ENCODE measurements at places on chromosomes 5 and 9.

DNA sequence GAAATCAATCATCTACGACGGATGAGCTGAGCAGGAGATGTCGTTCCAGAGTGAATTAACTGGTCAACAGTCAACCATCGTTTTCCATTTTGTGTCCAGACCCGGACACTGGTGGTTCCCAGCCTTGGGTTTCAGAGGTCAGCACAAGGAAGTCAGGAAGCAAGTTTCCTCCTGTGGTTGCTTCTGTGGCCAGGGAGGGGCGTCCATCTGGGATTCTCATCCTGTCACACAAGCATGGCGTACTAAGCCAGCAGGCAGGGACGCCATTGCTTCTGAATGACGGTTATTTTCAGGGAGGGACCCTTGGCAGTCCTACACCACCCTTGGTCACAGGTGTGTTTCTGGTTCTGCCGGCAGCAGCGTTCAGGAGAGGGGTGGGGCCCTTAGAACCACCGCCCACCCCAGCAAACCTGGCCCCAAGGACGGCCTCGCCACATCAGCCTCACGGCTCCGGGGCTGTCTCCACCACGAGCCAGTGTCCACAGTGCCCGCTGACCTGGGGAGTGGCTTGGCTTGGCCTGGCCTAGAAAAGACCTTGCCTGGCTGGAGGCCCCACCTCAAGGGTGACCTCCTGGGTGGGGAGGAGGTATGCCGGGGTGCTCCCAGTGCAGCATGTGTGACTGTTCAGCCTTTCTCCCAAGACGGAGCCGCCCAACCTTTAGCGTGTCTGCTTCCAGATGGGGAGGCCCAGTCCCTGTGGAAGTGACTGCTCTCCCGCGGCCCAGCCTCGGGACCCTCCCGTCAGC, 25.2 kb downstream of the NDUFS6 start:
- H3K4me1 ChIP-seq = no peaks in the 10 kb centered on the region
- no peak overlapping the region for H3K27ac ChIP-seq
- no peak for DNase-seq
- no peaks in the 10 kb centered on the region for H3K36me3 ChIP-seq

DNA sequence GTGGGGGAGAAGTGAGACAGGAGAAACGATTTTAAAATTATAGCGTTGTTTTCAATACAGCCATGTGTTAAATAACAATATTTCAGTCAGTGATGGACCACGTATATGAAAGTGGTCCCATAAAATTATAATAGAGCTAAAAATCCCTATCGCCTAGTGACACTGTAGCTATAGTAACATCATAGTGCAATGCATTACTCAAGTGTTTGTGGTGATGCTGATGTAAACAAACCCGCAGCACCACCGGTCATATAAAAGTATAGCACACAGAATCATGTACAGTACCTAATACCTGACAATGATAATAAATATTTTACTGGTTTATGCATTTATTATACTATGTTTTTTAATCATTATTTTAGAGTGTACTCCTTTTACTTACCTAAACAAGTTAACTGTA, 407.4 kb upstream of the SEMA6A start:
- H3K4me1 ChIP-seq = no peaks in the 10 kb centered on the region
- H3K27ac ChIP-seq = no peak overlapping the region
- H3K36me3 ChIP-seq = no peaks in the 10 kb centered on the region
- H3K4me3 ChIP-seq = no peak overlapping the region

DNA sequence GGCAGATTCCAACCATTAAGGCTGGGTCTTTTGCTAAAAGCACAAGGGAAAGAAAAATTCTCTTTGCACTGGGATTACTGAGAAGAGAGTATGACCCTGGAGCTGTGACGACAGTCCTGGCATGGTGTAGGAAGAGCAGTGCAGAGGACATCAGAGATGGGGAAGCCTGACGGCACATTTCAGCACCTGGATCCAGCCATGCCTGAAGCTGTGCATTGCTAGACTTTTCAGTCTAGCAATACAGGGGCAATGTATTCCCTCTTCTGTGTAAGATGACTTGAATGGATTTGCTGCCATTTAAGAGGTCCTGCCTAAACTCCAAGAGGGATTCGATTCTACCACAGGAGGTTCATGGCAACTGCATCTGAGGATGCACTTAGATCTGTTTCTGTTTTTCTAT, 12.3 kb upstream of the MRNIP start:
- no peak for DNase-seq
- no peaks in the 10 kb centered on the region for H3K4me1 ChIP-seq
- H3K27me3 ChIP-seq = no peaks in the 10 kb centered on the region
- H3K4me3 ChIP-seq = no peak overlapping the region
- H3K27ac ChIP-seq = no peak overlapping the region

GRCh38 chr9:93177676-93178075, 6.3 kb upstream of the WNK2 start:
- no peak overlapping the region for H3K4me3 ChIP-seq
- H3K27ac ChIP-seq = no peak overlapping the region
- H3K27me3 ChIP-seq = peaks cover 16% of the 10 kb centered on the region
- H3K36me3 ChIP-seq = no peaks in the 10 kb centered on the region

DNA sequence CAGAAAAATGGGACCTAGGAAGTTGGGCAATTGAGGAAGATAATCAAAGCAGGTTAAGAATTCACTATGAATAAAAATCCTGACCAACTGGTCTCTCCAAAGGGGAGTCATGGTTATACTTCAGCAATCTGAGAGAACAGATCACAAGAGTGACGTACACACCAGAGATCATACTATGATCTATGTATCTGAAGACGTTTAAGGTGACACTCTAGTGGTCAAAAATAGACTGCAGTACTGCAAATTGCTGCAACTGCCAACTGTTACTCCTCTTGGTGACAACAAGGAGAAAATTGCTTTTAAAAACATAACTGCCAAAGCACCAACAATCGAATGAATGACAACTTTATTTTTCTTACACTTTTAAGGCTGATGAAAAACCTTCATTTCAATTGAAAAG, 4.9 kb downstream of the AK6 start:
- H3K27me3 ChIP-seq = no peaks in the 10 kb centered on the region
- no peak overlapping the region for H3K4me3 ChIP-seq
- H3K36me3 ChIP-seq = peaks cover 43% of the 10 kb centered on the region
- no peak for DNase-seq
- H3K27ac ChIP-seq = no peak overlapping the region

- no peak overlapping the region for H3K27ac ChIP-seq
- no peaks in the 10 kb centered on the region for H3K27me3 ChIP-seq
- DNase-seq = no peak
- peaks cover 12% of the 10 kb centered on the region for H3K4me1 ChIP-seq
- no peak overlapping the region for H3K4me3 ChIP-seq
Observed at GRCh38 chr5:78586251-78586650, 62.3 kb downstream of the LHFPL2 start.

DNA sequence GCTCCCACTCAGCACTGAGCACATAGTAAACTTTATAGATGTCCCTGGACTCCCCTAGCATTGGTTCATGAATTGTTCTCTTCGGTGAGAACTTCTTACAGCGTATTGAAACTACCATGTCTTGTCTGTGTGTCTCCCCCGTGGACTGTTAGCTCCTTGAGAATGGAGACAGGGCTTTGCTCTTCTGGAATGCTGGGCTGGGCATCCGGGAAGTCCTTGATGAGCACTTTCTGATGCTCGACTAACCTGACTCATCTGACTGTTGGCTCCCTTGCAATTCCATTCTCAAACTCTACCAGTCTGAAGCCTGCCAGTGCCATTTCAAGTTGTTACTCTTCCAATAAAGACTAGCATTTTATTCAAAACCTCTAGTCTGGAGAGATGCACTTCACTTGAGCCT, 15.0 kb upstream of the PFDN1 start:
- peaks cover 32% of the 10 kb centered on the region for H3K4me1 ChIP-seq
- H3K36me3 ChIP-seq = no peaks in the 10 kb centered on the region
- H3K4me3 ChIP-seq = no peak overlapping the region

DNA sequence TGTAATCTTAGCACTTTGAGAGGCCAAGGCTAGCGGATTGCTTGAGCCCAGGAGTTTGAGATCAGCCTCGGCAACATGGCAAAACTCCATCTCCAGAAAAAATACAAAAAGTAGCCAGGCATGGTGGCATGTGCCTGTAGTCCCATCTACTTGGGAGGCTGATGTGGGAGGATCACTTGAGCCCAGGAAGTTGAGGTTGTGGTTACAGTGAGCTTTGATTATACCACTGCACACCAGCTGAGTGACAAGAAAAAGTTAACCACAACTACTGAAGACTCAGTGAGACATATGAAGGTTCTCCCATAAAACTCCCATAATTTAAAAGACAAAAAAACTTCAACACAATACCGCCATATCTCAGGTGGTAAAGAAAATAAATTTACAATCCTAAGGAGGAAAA, 98.0 kb downstream of the NR6A1 start:
- DNase-seq = no peak
- H3K27ac ChIP-seq = no peak overlapping the region
- no peaks in the 10 kb centered on the region for H3K27me3 ChIP-seq
- no peak overlapping the region for H3K4me3 ChIP-seq
- no peaks in the 10 kb centered on the region for H3K36me3 ChIP-seq

GRCh38 chr5:67434466-67434865, 237.9 kb upstream of the CD180 start:
- no peak overlapping the region for H3K27ac ChIP-seq
- no peaks in the 10 kb centered on the region for H3K36me3 ChIP-seq
- no peak overlapping the region for H3K4me3 ChIP-seq

GRCh38 chr9:135301271-135302263, 178.0 kb upstream of the PPP1R26 start:
- H3K4me1 ChIP-seq = no peaks in the 10 kb centered on the region
- H3K36me3 ChIP-seq = no peaks in the 10 kb centered on the region
- no peak for DNase-seq
- H3K4me3 ChIP-seq = no peak overlapping the region

DNA sequence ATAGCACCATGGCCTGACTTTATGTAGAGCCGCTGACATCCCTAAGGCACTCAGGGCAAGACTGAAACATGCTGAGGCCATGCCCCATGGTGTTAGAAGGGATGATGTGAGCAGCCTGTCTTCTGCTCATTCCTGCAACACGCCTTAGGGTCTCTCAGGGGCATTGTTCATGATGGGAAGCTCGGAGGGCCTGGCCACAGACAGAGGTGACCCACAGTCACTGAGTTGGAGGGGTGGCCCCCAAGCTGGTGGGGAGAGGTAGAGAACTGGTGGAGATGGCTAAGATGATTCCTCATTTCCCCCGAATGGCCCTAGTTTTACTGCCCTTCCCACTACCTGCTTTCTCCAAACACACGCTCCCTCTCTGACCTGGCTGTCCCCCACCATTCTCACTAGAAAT, 135.2 kb downstream of the BARX1 start:
- H3K4me3 ChIP-seq = no peak overlapping the region
- no peak overlapping the region for H3K27ac ChIP-seq
- H3K4me1 ChIP-seq = no peaks in the 10 kb centered on the region
- H3K36me3 ChIP-seq = no peaks in the 10 kb centered on the region

- no peaks in the 10 kb centered on the region for H3K36me3 ChIP-seq
- no peak overlapping the region for H3K27ac ChIP-seq
- no peak overlapping the region for H3K4me3 ChIP-seq
- H3K4me1 ChIP-seq = no peaks in the 10 kb centered on the region
Observed at GRCh38 chr5:9176641-9177040, 369.2 kb downstream of the SEMA5A start.

GRCh38 chr5:107597247-107597646, 73.5 kb downstream of the EFNA5 start:
- DNase-seq = no peak
- no peaks in the 10 kb centered on the region for H3K4me1 ChIP-seq
- H3K27ac ChIP-seq = no peak overlapping the region
- H3K27me3 ChIP-seq = no peaks in the 10 kb centered on the region
- H3K4me3 ChIP-seq = no peak overlapping the region

DNA sequence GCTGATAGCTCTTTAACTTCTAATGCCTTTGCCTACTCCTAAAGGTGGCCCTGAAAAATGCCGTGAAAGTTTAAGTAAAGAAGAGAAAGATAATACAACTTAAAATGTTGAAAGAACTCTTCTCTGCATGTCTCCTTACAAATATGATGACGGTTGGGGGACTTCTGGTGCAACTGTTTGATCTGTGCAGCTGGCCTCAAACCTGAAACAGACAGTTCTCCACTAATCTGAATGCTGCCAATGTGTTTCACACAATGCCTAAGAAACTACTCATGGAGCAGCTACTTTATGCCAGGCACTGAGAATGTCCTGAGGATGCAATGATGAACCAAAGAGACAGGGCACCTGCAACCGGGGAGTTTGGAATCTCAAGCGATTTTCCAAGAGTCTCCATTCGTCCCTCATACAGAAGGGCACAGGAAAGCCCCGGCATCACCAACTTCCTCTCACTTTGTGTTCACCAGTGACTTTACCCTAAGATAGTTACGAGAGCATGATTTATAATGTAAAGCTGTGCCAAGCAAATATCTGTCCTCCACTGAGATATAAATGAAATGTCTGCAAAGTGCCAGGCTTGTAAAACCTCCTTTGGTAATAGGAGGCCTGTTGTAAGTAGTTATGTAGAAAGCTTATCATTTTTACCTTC, 455.4 kb downstream of the SEMA5A start:
- no peak overlapping the region for H3K27ac ChIP-seq
- DNase-seq = no peak
- no peak overlapping the region for H3K4me3 ChIP-seq
- H3K4me1 ChIP-seq = no peaks in the 10 kb centered on the region

DNA sequence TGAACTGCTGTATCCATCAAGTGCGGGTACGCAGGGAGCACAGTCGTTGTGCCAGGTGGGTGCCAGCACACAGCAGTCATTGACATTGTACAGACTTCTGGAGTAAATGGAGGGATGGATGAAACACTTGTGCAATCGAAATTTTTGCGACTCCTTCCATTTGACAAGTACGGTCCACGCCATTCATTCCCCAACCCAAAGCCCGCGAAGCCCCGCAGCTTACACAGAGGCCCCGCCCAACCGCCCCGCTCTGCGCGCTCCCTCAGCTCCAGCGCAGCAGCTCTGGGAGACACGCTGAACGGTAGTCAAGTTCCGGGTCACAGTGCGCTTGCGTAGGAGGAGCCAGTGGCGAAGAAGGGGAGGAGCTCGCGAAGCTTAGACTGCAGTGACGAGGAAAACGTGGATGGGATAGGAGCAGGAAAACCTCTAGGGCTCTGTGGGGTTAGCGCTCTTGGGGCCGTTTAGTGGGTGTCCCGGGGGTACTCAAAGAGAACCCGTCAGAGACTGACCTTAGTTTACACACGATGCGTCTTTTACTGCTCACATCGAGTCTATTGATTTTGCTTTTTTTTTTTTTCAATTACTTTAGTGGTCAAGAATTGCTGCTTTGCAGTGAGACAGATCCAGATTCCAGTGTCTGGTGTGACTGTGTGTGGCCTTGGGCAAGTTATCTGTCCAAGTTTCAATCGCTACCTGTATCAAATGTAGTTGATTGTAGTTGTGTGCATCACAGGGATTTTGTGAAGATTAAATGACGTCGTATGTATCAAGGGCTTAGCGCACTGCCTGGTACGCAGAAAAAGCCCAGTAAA, 15.3 kb upstream of the MSANTD3 start:
- H3K4me1 ChIP-seq = peaks cover 7% of the 10 kb centered on the region
- peak overlapping the region; percentile 18 for H3K27ac ChIP-seq
- peak overlapping the region; percentile 67 for H3K4me3 ChIP-seq
- peak; percentile 95 for DNase-seq

GRCh38 chr9:13478160-13478559, 198.7 kb upstream of the MPDZ start:
- H3K36me3 ChIP-seq = no peaks in the 10 kb centered on the region
- H3K4me3 ChIP-seq = no peak overlapping the region
- H3K27ac ChIP-seq = no peak overlapping the region

Measured in upper lobe of right lung (tissue), 1 donor.